CD8-positive, alpha-beta memory T cell (primary cell): ENCODE measurements at places on chromosomes 5 and 9. TPM values are rescaled to one million over a fixed set of nuclear protein-coding genes. Genes with fewer than 3 reads are reported as not detected.

GRCh38 chr5:169390265-169390664 is 89.3 kb upstream of the SLIT3 start:
- no peak for DNase-seq

DNA sequence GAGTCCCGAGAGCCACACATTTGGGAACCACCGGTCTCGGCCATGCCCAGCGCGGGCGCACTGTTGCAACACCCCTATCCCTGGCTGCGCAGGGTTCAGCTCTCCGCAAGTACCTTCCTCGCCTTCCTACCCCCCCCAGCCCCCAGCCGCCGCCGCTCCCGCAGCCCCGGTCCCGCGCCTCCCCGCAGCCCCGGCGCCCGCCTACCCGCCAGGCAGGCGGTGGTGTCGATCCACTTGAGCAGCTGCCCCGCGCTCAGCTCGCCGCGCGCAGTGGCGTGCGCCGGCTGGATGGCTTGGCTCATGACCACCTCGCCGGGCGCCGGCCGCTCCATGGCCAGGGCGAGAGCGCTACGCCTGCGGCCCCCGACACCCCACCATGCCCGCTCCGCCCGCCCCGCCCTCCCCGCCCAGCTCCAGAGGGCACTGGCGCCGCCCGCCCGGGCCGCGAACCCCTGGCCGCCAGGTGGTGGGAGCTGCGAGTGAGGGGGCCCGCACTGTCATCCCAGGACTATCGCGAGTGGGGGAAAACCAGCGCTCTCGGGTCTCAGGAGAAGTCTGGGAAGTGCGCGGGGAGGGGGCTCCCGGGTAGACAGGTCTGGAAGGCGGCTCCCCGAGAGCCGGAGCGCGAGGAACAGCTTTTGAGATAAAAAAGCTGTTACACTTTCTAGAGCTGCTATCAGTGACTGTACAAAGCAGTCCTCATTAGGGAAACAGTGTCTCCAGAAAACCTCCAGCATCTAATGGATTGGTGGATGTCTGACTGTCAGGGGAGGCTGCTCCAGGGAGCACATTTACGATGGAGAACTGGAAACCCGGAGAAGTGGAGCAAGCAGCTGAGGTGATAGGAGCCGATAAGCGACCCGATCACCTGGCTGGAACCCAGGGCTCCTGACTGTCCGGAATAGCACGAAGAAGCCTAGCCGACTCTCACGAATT is at the start of gene ACOT12:
TSS of gene ACOT12 (minus strand) at position 352 of the 936 bp plus-strand sequence. CDS start at position 332, 20 bp downstream.
- DNase-seq, result no peak

MTAP gene
- polyA plus RNA-seq, result 19.3 TPM

GABBR2 gene
- polyA plus RNA-seq, result not detected

CDH10 gene
- polyA plus RNA-seq, result not detected

GRCh38 chr5:5297432-5298067 is 124.9 kb upstream of the ICE1 start:
- no peak for DNase-seq

DNA sequence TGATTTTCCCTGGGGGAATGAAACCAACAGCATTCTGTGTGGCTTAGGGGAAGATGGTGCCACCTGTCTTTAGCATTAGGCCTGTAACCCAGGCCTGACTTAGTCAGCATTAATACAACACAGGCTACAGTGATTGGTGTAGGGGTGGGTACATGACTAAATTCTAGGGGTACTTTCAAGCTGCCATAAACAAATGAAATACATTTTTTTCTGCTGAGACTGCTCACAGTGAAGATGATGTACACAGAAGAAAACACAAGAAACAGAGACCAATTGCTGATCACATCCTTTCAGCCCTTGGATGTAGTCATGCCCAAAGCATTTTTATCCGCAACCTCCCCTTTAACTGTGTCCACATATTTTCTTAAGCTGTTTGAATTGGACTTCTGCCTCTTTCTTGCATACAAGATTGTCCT is 527.2 kb downstream of the KCTD16 start:
- no peak for DNase-seq

GRCh38 chr5:76854644-76855043 is 4.8 kb downstream of the S100Z start:
- DNase-seq, result no peak
